ENCODE measurements at places on chromosomes 1 and 21. TPM values are rescaled to one million over a fixed set of nuclear protein-coding genes. Genes with fewer than 3 reads are reported as not detected.

DNA sequence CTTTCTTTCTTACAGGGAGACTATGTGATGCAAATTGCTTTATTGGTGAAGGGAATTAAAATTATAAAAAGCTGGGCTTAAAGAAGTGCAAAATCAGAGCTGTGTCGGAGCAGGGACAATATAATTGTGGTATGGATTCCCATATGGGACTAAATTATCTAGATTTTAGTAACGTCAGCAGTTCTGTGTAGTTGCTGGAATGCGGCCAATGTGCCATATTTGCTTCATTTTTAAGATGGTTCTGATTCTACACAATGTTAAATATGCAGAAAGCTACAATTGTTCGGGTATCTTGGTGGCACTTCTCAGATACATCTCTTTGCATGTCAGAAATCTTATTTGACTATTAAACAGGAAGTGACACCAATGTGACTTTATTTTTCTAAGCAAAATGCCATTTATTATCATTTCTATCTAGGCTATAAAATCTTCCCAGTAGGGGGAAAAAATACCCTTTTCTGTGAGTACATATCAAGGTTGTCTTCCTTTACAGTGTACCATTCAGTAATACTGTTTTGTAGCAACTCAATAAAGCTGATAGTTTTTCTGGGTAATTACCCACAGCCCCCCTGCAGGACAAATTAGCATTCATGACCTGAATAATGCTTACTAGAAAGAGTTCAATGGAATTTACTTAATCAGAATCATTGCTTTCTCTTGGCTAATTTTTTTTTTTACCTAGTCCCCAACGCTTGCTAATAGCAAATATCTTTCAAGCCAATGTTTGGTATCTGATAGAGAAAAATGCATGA is 288.3 kb upstream of the ADGRL2 start:
- H3K36me3 ChIP-seq, result no peaks in the 10 kb centered on the region
- H3K4me1 ChIP-seq, result no peaks in the 10 kb centered on the region
- no peak for DNase-seq
- H3K27ac ChIP-seq, result no peak overlapping the region
- H3K27me3 ChIP-seq, result no peaks in the 10 kb centered on the region

GRCh38 chr1:27306892-27307761 is 14.8 kb upstream of the TMEM222 start:
- H3K27ac ChIP-seq, result no peak overlapping the region
- DNase-seq, result no peak
- H3K36me3 ChIP-seq, result no peaks in the 10 kb centered on the region
- no peaks in the 10 kb centered on the region for H3K27me3 ChIP-seq

- no peaks in the 10 kb centered on the region for H3K36me3 ChIP-seq
- no peaks in the 10 kb centered on the region for H3K27me3 ChIP-seq
- DNase-seq, result no peak
- H3K4me1 ChIP-seq, result no peaks in the 10 kb centered on the region
Measured at GRCh38 chr1:117268535-117269455, 58.1 kb upstream of the VTCN1 start.

DNA sequence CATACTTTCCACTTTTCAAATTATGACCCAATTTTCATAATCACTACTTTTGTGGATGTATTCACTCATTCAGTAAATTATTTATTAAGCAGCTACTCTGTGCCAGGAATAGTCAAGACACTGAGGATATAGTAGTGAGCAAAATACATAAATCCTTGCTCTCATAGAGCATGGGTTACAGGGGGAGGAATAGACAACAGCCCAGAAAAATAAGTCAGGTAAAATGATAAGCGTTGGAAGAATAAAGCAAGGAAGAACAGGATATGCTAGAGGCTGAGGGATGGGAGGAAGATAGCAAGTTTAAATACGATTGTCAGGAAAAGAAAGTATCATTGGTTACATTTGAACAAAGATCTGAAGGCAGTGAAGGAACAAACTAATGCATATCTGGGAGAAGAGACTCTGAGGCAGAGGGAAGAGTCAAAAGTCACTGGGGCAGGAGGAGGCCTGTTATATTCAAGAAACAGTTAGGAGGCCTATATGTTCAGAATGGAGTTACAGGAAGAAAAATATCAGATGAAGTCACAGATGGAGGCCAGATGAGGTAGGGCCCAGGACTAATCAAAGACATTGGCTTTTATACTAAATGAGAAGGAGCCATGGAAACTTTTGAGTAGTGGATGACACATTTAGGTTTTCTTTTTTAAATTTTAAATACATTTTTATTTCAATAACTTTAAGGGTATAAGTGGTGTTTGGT is 42.9 kb downstream of the SEC22B start:
- no peak overlapping the region for H3K4me3 ChIP-seq
- no peak overlapping the region for H3K27ac ChIP-seq
- DNase-seq, result no peak
- no peaks in the 10 kb centered on the region for H3K27me3 ChIP-seq
- no peaks in the 10 kb centered on the region for H3K36me3 ChIP-seq
- H3K4me1 ChIP-seq, result no peaks in the 10 kb centered on the region

DNA sequence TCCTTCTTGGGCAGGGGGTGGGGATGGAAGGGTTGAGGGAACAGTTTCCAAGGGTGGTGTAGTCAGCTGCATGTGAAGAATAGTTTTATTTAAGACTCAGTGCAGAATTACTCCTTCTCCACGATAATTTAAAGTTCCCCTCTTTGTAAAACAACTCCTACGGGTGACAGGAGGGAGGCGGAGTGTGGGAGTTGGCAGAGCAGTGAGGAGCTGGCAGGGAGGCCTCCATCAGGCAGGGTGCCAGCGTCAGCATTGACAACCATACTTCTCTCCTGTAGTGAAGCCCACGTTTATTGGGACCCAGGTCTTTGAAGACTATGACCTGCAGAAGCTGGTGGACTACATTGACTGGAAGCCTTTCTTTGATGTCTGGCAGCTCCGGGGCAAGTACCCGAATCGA is 93.8 kb downstream of the MTR start:
- H3K4me3 ChIP-seq, result no peak overlapping the region
- no peaks in the 10 kb centered on the region for H3K4me1 ChIP-seq
- H3K27me3 ChIP-seq, result no peaks in the 10 kb centered on the region
- peaks cover 24% of the 10 kb centered on the region for H3K36me3 ChIP-seq
- no peak for DNase-seq
- no peak overlapping the region for H3K27ac ChIP-seq

DNA sequence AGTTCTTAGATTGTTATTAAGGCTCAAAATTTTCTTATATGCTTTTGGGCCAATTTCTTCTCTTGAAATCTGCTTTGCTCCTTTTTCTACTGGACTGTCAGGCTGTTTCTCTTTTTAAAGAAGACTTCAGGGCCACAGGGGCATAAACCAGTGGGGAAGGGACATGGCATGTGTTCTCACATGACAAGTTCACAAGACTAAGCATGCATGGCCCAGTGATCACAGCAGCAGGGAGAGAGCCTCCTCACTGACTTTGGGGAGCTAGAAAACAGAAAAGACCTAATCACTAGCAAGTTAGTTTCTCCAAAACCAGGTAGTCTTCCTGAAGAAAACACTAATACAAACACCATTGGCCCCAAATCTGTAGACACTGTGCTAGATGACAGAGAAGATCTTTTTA is 64.8 kb downstream of the RAB3GAP2 start:
- H3K27ac ChIP-seq, result no peak overlapping the region
- DNase-seq, result no peak
- H3K36me3 ChIP-seq, result peaks cover 37% of the 10 kb centered on the region
- H3K4me1 ChIP-seq, result no peaks in the 10 kb centered on the region

GRCh38 chr1:102852613-102853012 is 255.7 kb downstream of the COL11A1 start:
- H3K36me3 ChIP-seq, result no peaks in the 10 kb centered on the region
- H3K4me3 ChIP-seq, result no peak overlapping the region
- no peak for DNase-seq
- no peaks in the 10 kb centered on the region for H3K27me3 ChIP-seq

DNA sequence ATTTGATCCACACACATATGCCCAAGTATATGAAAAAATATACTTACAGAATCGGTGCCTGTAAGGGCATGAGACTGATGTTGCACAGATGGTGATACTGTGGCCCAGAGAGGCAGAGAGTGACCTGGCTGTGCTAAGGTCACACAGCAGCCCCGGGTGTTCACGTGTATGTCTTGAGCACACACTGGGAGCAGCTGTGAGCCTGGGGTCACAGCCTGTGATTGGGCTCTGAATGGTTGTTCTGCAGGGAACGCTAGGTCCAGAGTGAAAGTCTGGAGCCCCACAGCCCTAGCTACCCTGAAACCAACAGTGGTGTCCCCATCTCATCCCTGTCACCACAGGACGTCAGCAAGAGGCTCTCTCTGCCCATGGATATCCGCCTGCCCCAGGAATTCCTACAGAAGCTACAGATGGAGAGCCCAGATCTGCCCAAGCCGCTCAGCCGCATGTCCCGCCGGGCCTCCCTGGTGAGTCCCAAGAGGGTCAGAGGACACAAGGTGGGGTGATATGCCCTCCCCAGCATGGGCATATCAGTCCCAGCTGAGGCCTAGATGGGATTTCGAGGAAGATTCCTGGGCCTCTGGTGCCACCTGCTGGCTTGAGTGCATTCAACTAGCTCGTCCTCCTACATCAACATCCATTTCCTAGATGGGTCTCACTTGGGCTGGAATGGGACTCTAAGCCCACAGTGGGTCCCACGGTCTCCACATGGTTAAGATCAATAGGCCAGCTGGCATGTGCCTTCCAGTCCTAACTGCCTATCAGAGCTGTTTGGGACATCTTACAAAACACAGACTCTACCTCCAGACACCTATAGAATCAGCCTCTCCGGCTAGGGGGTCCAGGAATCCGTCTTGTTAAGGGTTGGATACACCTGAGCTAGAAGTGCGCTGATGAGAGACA is 19.7 kb downstream of the CDK18 start:
- no peaks in the 10 kb centered on the region for H3K36me3 ChIP-seq
- no peak overlapping the region for H3K4me3 ChIP-seq
- peaks cover under 1% of the 10 kb centered on the region for H3K4me1 ChIP-seq
- H3K27ac ChIP-seq, result no peak overlapping the region

DNA sequence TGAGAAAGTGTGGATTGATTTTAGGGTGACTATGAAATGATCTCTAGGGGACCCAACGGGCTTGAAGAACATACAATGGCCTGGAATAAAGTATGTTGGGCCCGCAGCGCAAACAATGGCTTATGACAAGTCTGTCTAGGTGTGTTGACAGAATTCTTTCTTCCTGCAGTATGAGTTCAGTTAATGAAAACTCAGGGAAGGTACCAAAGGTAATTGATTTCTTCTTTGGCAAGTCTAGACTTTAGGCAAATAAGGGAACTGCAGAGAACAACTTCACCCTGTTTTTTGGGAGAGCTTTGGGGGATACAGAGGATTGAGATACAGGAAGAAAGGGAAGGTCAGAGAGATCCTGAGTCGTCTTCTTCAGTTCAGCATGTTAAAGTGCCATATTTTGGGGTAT is 7.8 kb upstream of the FMO2 start:
- no peak for DNase-seq
- no peaks in the 10 kb centered on the region for H3K4me1 ChIP-seq
- no peak overlapping the region for H3K27ac ChIP-seq
- H3K4me3 ChIP-seq, result no peak overlapping the region

- no peak overlapping the region for H3K4me3 ChIP-seq
- no peak overlapping the region for H3K27ac ChIP-seq
- peaks cover 6% of the 10 kb centered on the region for H3K4me1 ChIP-seq
- no peaks in the 10 kb centered on the region for H3K27me3 ChIP-seq
- DNase-seq, result no peak
Measured at GRCh38 chr1:25832336-25833037, 12.7 kb downstream of the MTFR1L start.

Gene CFHR3
- not detected for total RNA-seq

DNA sequence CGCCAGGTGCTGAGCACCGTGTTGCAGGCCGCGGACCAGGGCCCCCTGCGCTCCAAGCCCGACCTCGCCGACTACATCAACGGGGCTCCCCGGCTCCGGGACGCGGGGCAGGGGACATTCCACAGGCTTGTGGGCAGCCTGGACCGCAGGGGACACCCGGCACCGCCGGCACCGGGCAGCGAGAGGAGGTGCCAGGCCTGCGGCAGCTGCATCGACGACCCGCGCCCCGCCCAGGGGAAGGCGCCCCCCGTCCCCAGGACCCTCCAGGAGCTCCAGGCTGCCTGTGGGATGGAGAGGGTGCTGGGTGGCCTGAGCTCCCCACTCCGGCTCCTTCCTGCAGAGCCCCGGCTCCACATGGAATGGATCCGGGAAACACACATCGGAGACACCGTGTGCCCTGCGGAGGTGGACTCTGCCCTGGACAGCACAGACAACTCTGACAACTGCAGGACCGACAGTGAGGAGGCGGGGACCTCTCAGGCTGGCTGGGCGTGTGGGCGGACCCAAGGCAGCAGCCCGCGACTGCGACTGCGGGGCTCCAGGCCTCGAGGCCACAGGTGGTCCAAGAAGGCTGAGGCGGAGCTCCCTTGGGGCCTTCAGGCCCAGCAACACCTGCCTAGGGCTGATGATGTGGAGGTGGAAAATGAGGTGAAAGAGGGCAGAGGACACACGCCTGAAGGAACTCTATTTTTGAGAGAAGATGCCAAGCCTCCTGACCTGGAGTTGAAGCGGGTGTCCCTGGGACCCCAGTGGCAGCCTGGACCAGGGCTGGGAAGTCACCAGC is 22.8 kb downstream of the KIAA1614 start:
- no peaks in the 10 kb centered on the region for H3K27me3 ChIP-seq
- H3K27ac ChIP-seq, result no peak overlapping the region
- no peak for DNase-seq
